Muscle of back (tissue), 13 donors: ENCODE measurements at places on chromosomes 12 and 14. TPM values are rescaled to one million over a fixed set of nuclear protein-coding genes. Genes with fewer than 3 reads are reported as not detected.

Gene PLEKHG7
- 0.42 TPM for polyA plus RNA-seq

Gene ATP5F1B
- 667 TPM for polyA plus RNA-seq

Gene IL22
- not detected for polyA plus RNA-seq

Gene TPPP2
- 0.28 TPM for polyA plus RNA-seq

Gene TBX5
- 0.47 TPM for polyA plus RNA-seq

Gene TSPAN19
- polyA plus RNA-seq: 0.38 TPM

Gene COX14
- polyA plus RNA-seq: 45.6 TPM

Gene DUSP16
- polyA plus RNA-seq: 31.1 TPM

Gene ETFBKMT
- 3.3 TPM for polyA plus RNA-seq

Gene LMNTD1
- polyA plus RNA-seq: not detected

Gene TSPAN11
- 7.9 TPM for polyA plus RNA-seq

Gene ANAPC5
- 114 TPM for polyA plus RNA-seq

Gene LGR5
- polyA plus RNA-seq: 12.7 TPM

Gene LRP1-AS
- 0.58 TPM for polyA plus RNA-seq

Gene MYO1H
- polyA plus RNA-seq: not detected

Gene NGB
- not detected for polyA plus RNA-seq

Gene C14orf132
- 16.7 TPM for polyA plus RNA-seq

Gene BMAL2
- polyA plus RNA-seq: 1.9 TPM

Gene AJUBA
- 30.5 TPM for polyA plus RNA-seq

Gene PIWIL1
- 0.25 TPM for polyA plus RNA-seq

Gene MYL6
- 1,255 TPM for polyA plus RNA-seq

Gene KLRC4
- polyA plus RNA-seq: not detected

Gene KRT86
- 0.16 TPM for polyA plus RNA-seq

Gene KLHL28
- polyA plus RNA-seq: 13.5 TPM

Gene AKAP3
- 0.71 TPM for polyA plus RNA-seq

Gene GALNT6
- 0.70 TPM for polyA plus RNA-seq

Gene ADSS1
- polyA plus RNA-seq: 59.2 TPM
